ENCODE measurements at places on chromosomes 5 and 9. TPM values are rescaled to one million over a fixed set of nuclear protein-coding genes. Genes with fewer than 3 reads are reported as not detected.

Gene RNF180
- 4.5 TPM for total RNA-seq

Gene UGT3A2
- total RNA-seq = not detected

Gene LECT2
- total RNA-seq = not detected

Gene NR6A1
- total RNA-seq = 1.1 TPM

Gene LPAR1
- total RNA-seq = 13.0 TPM

Gene SPATA31C1
- 0.14 TPM for total RNA-seq

Gene ARHGEF37
- total RNA-seq = 2.7 TPM

Gene SHOC1
- total RNA-seq = 0.07 TPM

Gene CLIC3
- total RNA-seq = 2.4 TPM

Gene PDE6A
- not detected for total RNA-seq

Gene PCDHA2
- not detected for total RNA-seq

Gene PCDHGA6
- 0.36 TPM for total RNA-seq

Gene TMEM232
- 0.86 TPM for total RNA-seq

Gene FCN1
- not detected for total RNA-seq

Gene UAP1L1
- total RNA-seq = 2.2 TPM
